ENCODE measurements at places on chromosomes 11 and 22. TPM values are rescaled to one million over a fixed set of nuclear protein-coding genes. Genes with fewer than 3 reads are reported as not detected.

DNA sequence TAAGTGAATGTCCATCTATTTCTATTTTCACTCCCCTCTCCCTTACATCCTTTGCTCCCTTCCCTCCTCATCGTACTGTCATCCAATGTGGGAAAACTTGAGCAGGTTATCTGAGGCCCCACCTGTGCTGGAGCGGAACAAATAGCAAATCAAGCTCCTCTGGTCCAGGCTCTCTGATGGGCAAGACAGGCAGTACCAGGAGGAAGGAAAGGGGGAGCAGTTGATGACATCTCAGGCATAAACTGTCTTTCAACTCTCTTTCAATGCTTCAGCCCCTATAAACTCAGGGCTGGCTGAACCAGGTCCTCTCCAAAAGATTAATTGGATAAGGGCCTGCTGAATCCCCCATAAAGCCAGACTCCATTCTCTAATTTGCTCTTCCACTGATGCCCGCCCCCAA, 1.5 kb upstream of the CCKBR start:
- no peak overlapping the region for H3K27ac ChIP-seq
- peaks cover 70% of the 10 kb centered on the region for H3K27me3 ChIP-seq
- no peak for DNase-seq
- H3K4me3 ChIP-seq: no peak overlapping the region

- H3K27ac ChIP-seq: no peak overlapping the region
- H3K4me1 ChIP-seq: no peaks in the 10 kb centered on the region
- H3K36me3 ChIP-seq: no peaks in the 10 kb centered on the region
- DNase-seq: no peak
- no peaks in the 10 kb centered on the region for H3K27me3 ChIP-seq
Observed at GRCh38 chr11:131095511-131096185, 179.4 kb upstream of the SNX19 start.

DNA sequence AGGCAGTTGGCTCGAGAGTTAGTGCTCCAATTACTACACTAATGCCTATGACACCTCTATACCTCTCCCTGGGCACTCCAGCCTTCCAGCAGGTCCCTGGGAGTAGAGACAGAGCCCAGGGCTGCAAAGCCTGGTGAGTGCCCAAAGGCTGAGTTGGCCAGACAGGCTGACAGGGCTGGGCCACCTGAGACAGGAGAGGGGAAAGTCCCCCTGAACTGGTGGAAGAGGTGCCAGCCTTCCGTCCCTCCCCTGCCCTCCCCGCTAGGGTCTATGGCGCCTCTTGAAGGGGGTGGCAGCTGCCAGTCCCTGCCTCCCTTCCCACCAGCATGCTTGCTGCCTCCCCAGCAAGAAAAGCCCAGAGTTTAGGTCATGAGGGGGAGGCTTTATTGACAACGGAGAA, 3.0 kb downstream of the KCNJ11 start:
- H3K27me3 ChIP-seq: no peaks in the 10 kb centered on the region
- no peak overlapping the region for H3K27ac ChIP-seq
- DNase-seq: no peak
- no peaks in the 10 kb centered on the region for H3K4me1 ChIP-seq
- H3K4me3 ChIP-seq: no peak overlapping the region

DNA sequence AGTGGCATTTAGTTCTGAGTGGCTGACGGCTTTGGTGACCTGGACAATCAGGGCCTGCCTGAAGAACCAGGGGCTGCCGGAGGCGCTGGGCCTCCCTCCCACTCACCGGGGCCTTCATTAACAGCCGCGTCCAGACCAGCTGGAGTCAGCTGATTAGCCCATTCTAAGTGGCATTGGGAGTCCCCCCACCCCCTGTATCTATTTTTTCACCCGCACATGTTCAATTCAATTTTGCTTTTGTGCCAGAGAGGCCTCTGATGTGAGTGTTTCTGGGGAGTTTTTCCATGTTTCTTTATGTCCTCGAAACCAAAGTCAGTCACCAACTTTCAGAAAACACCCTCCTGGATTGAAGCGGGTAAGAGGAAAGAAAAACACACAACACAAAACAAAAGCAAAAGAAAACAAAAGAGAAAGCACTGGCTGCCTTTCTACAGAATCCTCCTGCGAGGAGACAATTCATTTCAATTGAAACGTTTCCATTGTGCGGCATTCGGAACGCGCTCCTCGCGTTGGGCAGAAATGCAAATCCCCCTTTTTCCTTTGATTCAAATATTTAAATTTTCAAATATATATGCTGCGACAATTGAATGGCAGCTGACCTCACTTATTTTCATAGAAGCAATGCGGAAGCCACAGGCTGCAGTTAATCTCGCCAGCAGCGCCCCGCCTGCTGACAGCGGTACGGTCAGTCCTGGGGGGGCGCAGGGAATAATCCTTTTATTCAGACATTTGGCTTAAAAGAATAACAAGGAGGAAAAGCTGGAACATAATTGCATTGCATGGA, 17.7 kb downstream of the CDKN1C start:
- H3K27me3 ChIP-seq: no peaks in the 10 kb centered on the region
- DNase-seq: no peak
- no peaks in the 10 kb centered on the region for H3K36me3 ChIP-seq

DNA sequence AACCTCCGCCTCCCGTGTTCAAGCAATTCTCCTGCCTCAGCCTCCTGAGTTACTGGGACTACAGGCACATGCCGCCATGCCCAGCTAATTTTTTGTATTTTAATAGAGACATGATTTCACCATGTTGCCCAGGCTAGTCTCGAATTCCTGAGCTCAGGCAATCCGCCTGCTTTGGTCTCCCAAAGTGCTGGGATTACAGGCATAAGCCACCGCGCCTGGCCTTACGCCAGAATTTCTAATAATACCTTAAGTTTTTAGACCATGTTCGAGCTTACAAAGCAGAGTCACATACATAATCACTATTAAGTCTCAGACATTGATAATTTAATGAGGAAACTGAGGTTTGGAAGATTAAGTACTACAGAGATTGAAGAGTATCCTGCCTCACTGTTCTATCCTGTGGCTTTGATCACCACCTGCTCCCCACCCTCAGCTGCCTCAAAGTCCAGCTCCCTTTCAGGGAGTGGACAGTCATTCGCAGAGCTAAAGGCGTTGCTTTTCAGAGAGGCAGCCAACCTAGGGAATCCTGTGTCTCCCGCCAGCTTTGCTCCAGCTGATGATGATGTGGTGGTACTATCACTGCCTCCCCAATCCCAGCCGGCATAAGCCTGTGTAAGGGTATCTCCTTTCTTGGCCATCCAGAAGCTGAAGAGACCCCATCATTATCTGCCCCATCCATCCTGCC, 7.7 kb downstream of the UBASH3B start:
- H3K4me1 ChIP-seq: peaks cover 32% of the 10 kb centered on the region
- H3K27ac ChIP-seq: no peak overlapping the region
- H3K27me3 ChIP-seq: no peaks in the 10 kb centered on the region
- no peak for DNase-seq

GRCh38 chr11:74676596-74676995, 54.6 kb downstream of the CHRDL2 start:
- H3K4me3 ChIP-seq: no peak overlapping the region
- H3K27ac ChIP-seq: no peak overlapping the region
- no peak for DNase-seq
- no peaks in the 10 kb centered on the region for H3K27me3 ChIP-seq
- no peaks in the 10 kb centered on the region for H3K4me1 ChIP-seq
- H3K36me3 ChIP-seq: no peaks in the 10 kb centered on the region

DNA sequence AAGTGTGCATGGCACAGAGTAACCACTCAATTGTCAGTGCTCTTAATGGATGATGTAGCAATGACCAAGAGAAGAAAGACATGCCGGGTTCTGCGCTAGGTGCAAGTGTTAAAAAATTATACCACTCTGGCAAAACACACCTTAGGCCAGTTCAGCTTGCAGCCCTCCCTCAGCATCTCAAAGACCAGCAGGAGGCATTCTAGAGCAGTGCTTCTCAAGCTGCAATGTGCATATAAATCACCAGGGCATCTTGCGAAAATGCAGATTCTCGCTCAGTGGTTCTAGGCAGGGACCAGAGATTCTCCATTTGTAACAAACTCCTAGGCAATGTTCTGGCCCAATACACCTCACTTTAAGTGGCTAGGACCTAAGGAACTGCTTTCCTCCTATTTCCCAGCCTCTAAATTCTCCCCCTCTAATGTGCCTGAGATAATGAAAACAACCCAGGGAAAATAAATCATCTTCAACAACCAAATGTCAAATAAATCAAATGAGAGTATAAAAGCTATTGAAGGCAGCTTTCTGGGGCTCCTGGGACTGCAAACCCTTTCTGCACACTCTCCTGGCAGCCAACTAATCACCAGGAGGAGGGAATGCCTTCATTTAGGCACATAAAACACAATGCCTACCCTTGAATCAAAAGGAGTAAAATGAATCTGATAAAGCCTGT, 337.2 kb upstream of the API5 start:
- no peak overlapping the region for H3K27ac ChIP-seq
- H3K4me1 ChIP-seq: no peaks in the 10 kb centered on the region
- no peak for DNase-seq
- no peaks in the 10 kb centered on the region for H3K27me3 ChIP-seq

PPP2R1B gene
- 24.9 TPM for total RNA-seq

- no peaks in the 10 kb centered on the region for H3K27me3 ChIP-seq
- H3K4me1 ChIP-seq: no peaks in the 10 kb centered on the region
- no peak for DNase-seq
- no peak overlapping the region for H3K4me3 ChIP-seq
- no peaks in the 10 kb centered on the region for H3K36me3 ChIP-seq
Observed at GRCh38 chr11:29200791-29201562, 815.9 kb downstream of the KCNA4 start.

All from HCT116 (cell line).